ENCODE measurements at places on chromosomes 2 and 18. TPM values are rescaled to one million over a fixed set of nuclear protein-coding genes. Genes with fewer than 3 reads are reported as not detected.

DNA sequence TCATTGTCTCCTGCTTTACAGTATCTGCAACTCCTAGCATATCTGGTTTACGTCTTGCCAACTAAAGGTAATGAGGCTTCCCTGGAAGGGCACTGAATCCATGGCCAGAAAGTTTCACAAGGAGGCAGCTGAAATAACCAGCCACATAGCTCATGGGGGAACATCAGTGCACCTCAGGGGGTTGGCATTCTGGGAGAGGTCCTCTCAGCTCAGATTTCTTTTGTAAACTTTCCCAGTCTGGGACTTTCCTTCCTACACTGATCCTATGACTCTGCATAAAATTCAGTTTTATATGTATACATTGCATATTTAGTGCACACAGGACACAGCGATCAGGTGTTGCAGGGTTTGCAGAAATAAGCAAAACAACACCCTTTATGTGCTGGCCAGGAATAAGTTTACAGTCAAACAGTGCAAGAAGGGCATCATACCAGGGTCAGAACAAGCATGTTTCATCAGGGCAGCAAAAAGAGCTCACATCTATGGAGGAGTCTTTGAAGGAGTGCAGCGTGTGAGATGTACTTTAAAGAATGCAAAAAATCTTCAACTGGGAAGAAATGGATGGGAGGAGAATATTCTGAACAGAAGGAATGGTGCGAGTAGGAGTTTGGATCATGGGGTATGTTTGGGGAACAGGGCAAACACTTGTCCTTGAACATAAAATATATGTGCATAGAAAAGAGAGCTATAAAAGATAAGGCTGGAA lies 240.6 kb upstream of the RAB12 start:
- H3K4me1 ChIP-seq = peaks cover 12% of the 10 kb centered on the region
- no peaks in the 10 kb centered on the region for H3K27me3 ChIP-seq
- H3K4me3 ChIP-seq = no peak overlapping the region
- no peak overlapping the region for H3K27ac ChIP-seq
- DNase-seq = no peak

- peaks cover 40% of the 10 kb centered on the region for H3K4me1 ChIP-seq
- peak overlapping the region; percentile 50 for H3K27ac ChIP-seq
- H3K4me3 ChIP-seq = peak overlapping the region; percentile 37
- DNase-seq = peak; percentile 89
- peaks cover 5% of the 10 kb centered on the region for H3K36me3 ChIP-seq
These were observed 3.2 kb upstream of the SH3RF3 start for GRCh38 chr2:109125593-109126500.

GRCh38 chr2:24568551-24568950 lies 77.5 kb downstream of the NCOA1 start:
- no peaks in the 10 kb centered on the region for H3K4me1 ChIP-seq
- DNase-seq = no peak
- no peaks in the 10 kb centered on the region for H3K27me3 ChIP-seq
- H3K27ac ChIP-seq = no peak overlapping the region

DNA sequence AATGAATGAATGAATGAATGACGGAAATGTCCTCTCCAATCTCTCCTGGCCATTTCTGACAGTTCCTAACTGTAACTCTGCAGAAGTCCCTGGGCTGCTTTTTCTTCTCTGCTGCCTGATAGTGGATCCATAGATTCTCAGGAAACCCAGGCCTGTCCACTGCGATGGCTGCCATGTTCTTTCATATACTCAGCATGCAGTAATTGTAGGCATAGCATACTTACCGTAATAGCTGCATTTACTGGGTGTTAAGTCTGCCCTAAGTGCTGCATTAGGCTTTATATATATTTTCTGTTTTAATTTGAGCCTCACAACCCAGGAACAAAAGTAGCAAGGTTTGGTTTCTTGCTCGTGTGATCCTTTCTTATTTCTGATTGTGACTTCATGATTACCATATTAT lies 122.9 kb downstream of the DCC start:
- no peaks in the 10 kb centered on the region for H3K4me1 ChIP-seq
- H3K27me3 ChIP-seq = no peaks in the 10 kb centered on the region
- H3K36me3 ChIP-seq = no peaks in the 10 kb centered on the region

- H3K36me3 ChIP-seq = no peaks in the 10 kb centered on the region
- peaks cover 5% of the 10 kb centered on the region for H3K4me1 ChIP-seq
- DNase-seq = no peak
- no peaks in the 10 kb centered on the region for H3K27me3 ChIP-seq
- no peak overlapping the region for H3K4me3 ChIP-seq
These were observed 278.4 kb upstream of the CCDC68 start for GRCh38 chr18:55237660-55238059.

DNA sequence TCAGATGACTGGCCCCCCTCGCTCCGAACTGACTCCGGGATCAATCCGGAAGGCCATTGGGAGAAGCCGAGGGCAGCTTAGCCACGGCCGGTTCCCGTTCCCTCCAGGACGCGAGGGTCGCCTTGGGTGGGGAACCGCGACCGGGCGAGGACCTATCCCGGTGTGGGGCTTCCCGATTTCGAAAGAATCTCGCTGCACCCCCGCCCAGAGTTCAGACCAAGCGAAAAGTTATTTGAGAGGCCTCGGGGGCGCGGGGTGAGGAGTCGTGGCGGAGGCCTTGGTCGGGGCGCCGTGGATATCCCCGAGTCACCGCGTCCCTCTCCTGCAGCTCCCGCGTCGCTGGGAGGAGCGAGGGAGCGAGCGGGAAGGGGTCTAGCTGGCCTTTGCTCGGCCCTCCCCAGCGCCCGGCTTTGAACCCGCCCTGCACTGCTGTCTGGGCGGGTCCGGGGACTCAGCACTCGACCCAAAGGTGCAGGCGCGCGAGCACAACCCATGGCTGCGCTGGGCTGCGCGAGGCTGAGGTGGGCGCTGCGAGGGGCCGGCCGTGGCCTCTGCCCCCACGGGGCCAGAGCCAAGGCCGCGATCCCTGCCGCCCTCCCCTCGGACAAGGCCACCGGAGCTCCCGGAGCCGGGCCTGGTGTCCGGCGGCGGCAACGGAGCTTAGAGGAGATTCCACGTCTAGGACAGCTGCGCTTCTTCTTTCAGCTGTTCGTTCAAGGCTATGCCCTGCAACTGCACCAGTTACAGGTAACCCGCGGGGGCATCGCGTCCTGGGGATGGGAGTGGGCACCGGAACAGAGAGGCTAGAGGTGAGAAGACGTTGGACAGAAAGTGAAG lies at the start of gene CYP27A1:
Gene CYP27A1, plus strand, starts transcription at position 457 of the 837 bp plus-strand sequence. Its CDS starts 36 bp downstream, at position 493.
- no peaks in the 10 kb centered on the region for H3K4me1 ChIP-seq
- H3K27ac ChIP-seq = no peak within 1 kb of the TSS
- no peaks in the 10 kb centered on the region for H3K27me3 ChIP-seq
- H3K4me3 ChIP-seq = no peak within 1 kb of the TSS
- no peaks in the 10 kb centered on the region for H3K36me3 ChIP-seq

GRCh38 chr2:73891276-73891901 lies 1.4 kb upstream of the ACTG2 start:
- H3K4me1 ChIP-seq = no peaks in the 10 kb centered on the region
- H3K27ac ChIP-seq = no peak overlapping the region
- no peak for DNase-seq

DNA sequence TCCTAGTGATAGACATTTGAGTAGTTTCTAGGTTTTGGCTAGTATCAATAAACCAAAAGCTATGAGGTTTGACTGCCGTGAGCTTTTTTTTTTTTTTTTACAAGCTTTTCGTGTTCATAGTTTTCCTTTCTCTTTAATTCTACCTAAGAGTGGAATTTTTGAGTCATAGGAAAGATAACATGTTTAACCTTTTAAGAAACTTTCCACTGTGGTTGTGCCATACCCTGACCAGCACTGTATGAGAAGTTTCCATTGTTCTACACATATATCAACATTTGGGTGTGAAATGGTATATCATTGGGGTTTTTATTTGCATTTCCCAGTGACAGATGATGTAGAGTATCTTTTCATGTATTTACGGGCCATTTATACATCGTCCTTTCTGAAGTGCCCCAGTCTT lies 31.7 kb downstream of the UBE2F start:
- no peak overlapping the region for H3K4me3 ChIP-seq
- H3K4me1 ChIP-seq = peaks cover 6% of the 10 kb centered on the region
- H3K27me3 ChIP-seq = no peaks in the 10 kb centered on the region
- no peak overlapping the region for H3K27ac ChIP-seq
- H3K36me3 ChIP-seq = peaks cover 54% of the 10 kb centered on the region

DNA sequence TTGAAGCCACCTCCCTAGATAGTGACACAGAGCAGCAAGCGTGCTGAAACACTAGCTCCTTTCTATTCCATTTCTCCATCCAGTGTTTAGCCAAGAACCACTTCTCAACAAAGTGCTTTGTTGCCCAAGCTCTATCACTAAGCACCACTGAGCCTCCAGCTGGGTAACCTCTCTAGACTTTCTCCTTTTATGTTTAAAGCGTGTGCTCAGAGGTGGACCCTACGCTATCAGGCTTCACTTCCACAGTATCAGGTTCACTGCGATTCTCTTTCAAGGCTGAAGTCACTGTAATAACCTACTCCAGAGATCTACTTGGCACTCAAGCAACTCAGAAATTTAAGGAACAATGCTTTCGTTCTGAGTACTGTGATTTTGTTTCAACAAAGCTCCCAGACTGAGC lies 197.9 kb downstream of the LNPK start:
- H3K4me3 ChIP-seq = no peak overlapping the region
- H3K36me3 ChIP-seq = no peaks in the 10 kb centered on the region
- no peak for DNase-seq

DNA sequence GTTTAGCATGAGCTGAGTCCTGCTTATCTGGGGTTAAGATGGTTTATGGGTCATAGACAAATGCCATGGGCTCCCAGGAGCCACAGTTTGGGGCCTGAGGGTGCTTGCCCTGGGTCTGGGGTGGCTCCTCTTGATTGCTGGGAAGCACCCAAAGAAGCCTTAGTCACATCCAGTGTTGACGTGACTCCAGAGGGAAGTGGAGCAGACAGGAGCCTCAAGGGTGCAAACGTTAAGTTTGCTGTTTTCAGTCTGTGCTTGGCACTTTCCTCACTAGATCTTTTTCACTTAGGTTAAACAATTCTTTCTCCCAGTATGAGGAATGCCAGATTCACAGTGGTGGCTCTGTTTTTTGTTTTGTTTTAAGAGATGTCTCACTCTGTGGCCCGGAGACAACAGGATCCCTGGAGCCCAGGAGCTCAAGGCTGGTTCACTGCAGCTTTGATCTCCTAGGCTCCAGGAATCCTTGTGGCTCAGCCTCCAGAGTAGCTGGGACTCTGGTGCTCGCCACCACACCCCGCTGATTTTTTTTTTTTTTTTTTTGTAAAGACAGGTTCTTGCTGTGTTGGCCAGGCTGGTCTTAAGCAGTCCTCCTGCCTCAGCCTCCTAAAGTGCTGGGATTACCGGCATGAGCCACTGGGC lies 251.3 kb downstream of the FAM210A start:
- H3K4me1 ChIP-seq = no peaks in the 10 kb centered on the region
- no peak overlapping the region for H3K4me3 ChIP-seq
- no peaks in the 10 kb centered on the region for H3K36me3 ChIP-seq
- DNase-seq = no peak
- H3K27me3 ChIP-seq = no peaks in the 10 kb centered on the region

- H3K36me3 ChIP-seq = no peaks in the 10 kb centered on the region
- H3K27ac ChIP-seq = no peak overlapping the region
- DNase-seq = no peak
- no peaks in the 10 kb centered on the region for H3K27me3 ChIP-seq
These were observed 1237.8 kb upstream of the ZEB2 start for GRCh38 chr2:145757503-145758246.

- H3K36me3 ChIP-seq = no peaks in the 10 kb centered on the region
- peak overlapping the region; percentile 1 for H3K27ac ChIP-seq
- H3K4me3 ChIP-seq = no peak overlapping the region
- peak; percentile 1 for DNase-seq
- peaks cover 21% of the 10 kb centered on the region for H3K4me1 ChIP-seq
- no peaks in the 10 kb centered on the region for H3K27me3 ChIP-seq
These were observed 352.6 kb downstream of the RBM43 start for GRCh38 chr2:150909090-150909489.

GRCh38 chr18:66867653-66868052 lies 263.8 kb upstream of the CDH19 start:
- no peaks in the 10 kb centered on the region for H3K36me3 ChIP-seq
- H3K4me3 ChIP-seq = no peak overlapping the region
- H3K4me1 ChIP-seq = no peaks in the 10 kb centered on the region
- H3K27me3 ChIP-seq = peaks cover 42% of the 10 kb centered on the region
- peak; percentile 44 for DNase-seq

GRCh38 chr2:103773884-103774283 lies 1012.1 kb downstream of the TMEM182 start:
- H3K27me3 ChIP-seq = no peaks in the 10 kb centered on the region
- peak; percentile 18 for DNase-seq
- H3K27ac ChIP-seq = no peak overlapping the region
- no peak overlapping the region for H3K4me3 ChIP-seq
- no peaks in the 10 kb centered on the region for H3K36me3 ChIP-seq

DNA sequence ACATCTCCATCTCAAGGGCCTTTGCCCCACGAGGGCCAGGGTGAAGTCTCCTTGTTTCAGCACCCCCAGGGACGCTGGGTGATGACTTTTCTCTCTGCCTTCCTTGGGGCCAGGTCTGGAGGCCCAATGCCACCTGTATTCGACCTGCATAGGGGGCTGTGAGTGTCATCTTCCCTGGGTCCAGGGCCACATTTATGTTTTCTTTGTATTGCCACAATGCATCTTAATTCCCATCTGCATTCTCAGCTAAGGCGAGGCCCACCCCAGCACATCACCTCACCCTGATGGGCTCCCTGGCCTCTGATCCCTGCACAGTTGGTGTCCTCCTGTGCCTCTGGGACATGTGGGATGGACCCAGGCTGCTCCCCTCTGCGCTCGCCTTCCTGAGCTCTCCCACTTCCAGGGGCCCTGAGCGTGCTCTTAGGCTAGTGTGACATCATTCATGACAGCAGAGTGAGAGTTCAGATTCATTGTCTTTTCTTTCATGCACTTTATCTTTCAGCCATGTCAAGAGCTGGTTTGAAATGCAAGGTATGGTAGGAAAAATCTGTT lies 122.0 kb upstream of the COPS8 start:
- H3K36me3 ChIP-seq = peaks cover 6% of the 10 kb centered on the region
- H3K4me3 ChIP-seq = no peak overlapping the region
- DNase-seq = no peak
- peaks cover 15% of the 10 kb centered on the region for H3K4me1 ChIP-seq
- H3K27me3 ChIP-seq = no peaks in the 10 kb centered on the region

DNA sequence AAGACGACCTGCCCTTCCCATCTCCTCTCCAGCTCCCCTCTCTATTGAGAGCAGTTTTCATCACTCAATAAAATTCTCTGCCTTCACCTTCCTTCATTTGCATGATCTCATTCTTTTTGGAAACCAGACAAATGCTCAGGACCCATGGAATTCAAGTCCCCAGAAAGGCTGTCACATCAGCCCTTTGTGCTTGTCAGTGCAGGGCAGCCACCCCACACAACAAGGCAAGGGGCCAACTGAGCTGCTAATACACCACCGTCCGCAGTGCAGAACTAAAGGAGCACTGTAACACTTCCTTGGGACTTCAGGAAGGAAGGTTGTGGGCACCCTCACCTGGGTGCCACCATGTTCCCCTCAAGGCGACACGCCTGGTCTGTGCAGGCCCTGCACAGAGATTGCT lies 26.2 kb downstream of the MCEE start:
- H3K27me3 ChIP-seq = no peaks in the 10 kb centered on the region
- H3K4me1 ChIP-seq = peaks cover 11% of the 10 kb centered on the region
- no peak overlapping the region for H3K4me3 ChIP-seq
- H3K36me3 ChIP-seq = no peaks in the 10 kb centered on the region
- DNase-seq = no peak

Gene SCTR
- total RNA-seq = not detected

Gene MAPK4
- total RNA-seq = not detected

Gene STAT4
- 1.4 TPM for total RNA-seq

Gene SLC9A4
- not detected for total RNA-seq

Gene ACMSD
- total RNA-seq = not detected

Gene PAX3
- not detected for total RNA-seq

Gene SERTAD2
- 21.6 TPM for total RNA-seq

Gene ZNF385B
- total RNA-seq = not detected

Gene POMC
- total RNA-seq = not detected

Gene SGPP2
- total RNA-seq = 47.4 TPM

Gene CNTNAP5
- not detected for total RNA-seq

Gene TLX2
- total RNA-seq = not detected

Gene GALNT5
- not detected for total RNA-seq

Gene SRSF7
- total RNA-seq = 275 TPM

Gene OR6B2
- not detected for total RNA-seq

All from MCF 10A (cell line).